ENCODE measurements at places on chromosomes 2 and 18.
A peak's percentile ranks its signal among the peaks of the same experiment; 100 is the strongest.

GRCh38 chr18:4544142-4544541 lies 89.0 kb upstream of the DLGAP1 start:
- no peak for DNase-seq

DNA sequence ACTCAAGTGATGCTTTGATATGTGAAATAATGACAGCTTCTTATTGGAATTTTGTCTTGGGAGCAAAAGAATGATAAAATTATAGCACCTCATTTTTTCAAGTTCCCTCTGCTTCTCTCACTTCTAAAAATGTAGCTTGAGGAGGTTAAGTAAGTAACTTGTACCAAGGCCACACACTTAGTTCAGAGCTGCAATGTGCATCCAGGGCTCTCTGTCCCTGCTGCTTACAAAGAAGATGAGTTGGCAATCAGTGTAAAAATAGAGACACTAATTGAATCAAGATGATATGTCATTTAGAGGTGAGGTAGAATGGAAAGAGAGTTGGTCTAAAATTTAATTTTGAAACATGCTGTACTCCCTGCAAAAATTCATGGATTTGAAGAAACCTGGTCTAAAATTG lies 312.0 kb upstream of the TNP1 start:
- DNase-seq: peak; percentile 20

GRCh38 chr2:156333274-156333950 lies 891 bp upstream of the NR4A2 start:
- no peak for DNase-seq

- DNase-seq: peak; percentile 7
Measured at GRCh38 chr2:211103989-211104388, 547.6 kb downstream of the CPS1 start.

DNA sequence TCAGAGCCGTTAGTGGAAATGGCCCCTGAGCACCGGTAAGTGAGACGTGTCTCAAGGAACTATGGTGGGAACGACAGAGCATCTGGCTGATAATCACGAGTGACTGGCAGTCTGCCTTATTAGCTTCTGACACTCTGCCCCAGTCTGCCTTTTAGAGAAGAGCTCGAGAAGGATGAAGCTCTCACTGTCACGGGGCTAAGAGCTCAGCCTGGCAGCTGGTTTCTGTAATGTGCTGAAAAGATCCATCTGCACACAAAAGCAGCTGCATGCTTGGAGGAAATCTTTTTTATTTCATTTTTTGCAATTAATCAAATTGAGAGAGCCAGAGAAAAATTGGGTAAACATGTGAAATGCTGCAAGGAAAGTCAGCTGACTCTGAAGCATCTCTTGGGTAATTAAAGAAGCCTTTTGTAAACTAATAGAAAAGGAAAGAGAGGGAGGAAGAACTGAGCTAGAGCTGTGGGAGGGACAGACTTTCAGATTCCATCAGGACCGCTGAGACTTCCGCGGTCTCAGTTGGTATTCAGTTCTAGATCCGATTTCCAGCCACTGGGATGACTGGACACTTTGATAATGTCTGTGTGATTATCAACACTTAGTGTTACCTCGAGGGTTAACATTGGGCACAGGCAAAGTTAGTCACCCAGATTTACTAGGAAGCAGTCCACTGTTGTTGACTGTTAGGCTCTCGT lies 24.4 kb downstream of the MBP start:
- peak; percentile 91 for DNase-seq

DNA sequence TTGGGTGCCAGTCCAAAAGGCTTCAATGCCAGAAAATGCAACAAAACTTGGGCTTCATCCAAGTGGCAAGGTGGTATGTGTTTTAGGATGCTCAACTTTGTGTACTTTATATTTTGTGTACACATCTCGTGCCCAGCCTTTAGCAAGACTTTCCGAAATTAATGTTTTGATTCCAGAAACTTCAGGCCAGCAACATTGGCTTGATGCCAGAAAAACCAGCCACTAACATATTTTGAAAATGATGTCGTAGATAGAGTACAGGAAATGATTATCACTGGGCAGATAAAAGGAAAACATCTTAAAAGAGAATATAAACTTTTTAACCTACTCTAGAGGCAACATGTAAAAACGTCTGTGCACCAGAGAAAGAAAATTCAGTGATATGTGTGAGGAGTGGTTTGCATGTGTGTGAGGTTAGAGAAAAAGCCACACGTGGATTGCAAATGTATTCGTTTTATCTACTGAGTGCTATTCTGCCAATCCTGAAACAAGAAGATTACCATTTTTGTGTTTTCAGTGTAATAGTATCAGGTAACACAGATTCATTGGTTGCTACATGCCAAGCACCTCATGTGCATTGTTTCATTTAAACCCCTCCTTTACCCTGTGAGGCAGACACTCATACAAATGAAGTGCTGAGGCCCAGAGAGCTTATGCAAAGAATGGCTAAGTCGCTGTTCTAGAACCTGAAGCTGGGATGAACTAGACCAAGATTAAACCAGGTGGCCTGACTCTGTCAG lies 264.8 kb downstream of the C1D start:
- peak; percentile 56 for DNase-seq

Measured in fibroblast of mammary gland (primary cell).